ENCODE measurements at places on chromosomes 4 and X.

DNA sequence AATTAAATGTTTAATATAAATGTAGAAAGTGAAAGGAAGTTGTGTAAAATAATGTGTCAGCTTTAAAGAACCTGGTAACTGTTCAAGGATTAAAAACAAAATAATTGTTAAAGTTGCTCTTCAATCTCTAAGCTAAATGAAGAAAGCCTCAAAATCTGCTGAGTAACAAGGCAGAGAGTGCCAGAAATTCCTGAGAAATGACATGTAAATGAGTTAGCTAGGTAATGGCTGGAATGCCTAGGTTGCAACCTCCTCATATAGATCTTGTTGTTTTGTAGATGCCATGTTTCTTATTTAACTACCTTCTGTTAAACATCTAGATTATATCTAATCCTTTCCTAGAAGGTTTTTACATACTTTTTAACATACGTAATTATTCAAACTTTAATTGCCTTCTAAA is 763.6 kb upstream of the AGA start:
- DNase-seq: no peak

DNA sequence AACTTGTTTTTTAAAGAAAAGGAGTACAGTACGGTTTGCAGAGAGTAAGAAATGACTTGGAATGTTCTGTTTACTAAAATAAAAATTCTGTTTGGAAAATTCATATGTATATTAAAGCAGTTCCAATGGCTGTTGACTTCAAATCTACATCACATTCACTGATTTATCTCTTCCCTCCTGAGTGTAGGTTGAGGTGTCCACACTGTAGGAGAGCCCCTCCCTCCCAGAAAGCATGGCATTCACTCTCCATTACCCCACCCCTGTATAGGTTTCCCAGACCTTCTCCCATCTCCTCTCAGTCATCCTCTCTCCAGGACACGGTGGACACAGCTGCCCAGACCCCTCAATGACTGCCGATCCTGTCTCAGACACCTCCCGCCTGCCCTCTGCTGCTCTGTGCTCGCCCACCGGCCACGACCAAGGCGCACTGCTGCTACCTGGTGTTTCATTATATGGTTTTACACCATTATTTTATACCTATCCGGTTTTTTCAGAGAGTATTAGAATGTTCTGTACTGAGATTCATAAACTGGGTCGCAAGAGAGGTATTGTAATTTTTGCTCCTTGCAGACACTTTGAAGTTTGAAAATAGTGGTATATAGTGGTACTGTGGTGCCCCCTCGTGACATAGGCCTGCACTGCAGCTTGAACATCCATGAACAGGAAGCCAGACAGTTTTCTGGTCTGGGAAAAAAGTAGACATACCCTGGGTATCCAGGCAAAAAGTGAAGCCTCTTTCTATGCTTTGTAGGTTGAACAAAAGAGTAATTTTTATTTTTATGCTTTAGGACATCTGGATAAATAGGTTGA is 38.8 kb upstream of the BEX4 start:
- peak; percentile 10 for DNase-seq

GRCh38 chr4:183995570-183995969 is 90.5 kb downstream of the STOX2 start:
- no peak for DNase-seq

GRCh38 chr4:88308587-88308986 is 24.2 kb upstream of the PPM1K start:
- DNase-seq: no peak

GRCh38 chr4:81594490-81595159 is 122.9 kb upstream of the RASGEF1B start:
- no peak for DNase-seq

DNA sequence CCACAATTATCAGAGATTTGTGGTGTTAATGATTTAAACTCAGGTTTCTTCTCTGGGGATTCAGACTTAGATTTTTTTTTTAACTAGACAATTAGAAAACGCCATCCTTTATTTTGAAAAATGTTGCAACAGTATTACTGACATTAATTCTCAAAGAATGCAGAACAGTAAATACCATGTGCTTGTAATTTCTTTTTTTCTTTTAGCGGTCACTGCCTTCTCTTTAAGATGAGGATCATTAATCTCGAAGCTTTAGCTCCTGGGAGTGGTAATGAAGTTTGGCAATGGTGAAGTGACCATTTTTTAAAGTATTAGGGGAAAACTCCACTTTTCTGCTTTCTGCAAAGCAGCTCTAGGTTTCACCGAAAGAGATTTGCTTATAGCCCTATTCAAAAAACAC is 164.0 kb upstream of the MBNL3 start:
- DNase-seq: no peak

Data from activated CD4-positive, CD25-positive, alpha-beta regulatory T cell treated with anti-CD3 and anti-CD28 coated beads, Interleukin-2, amount 50 U/mL, for 16 hours (primary cell).